Body of pancreas (tissue), 4 donors: ENCODE measurements at places on chromosomes 16 and 17. TPM values are rescaled to one million over a fixed set of nuclear protein-coding genes. Genes with fewer than 3 reads are reported as not detected.

CAPNS2 gene
- total RNA-seq: not detected

KRT27 gene
- not detected for total RNA-seq

KRT24 gene
- not detected for total RNA-seq

PPL gene
- 26.0 TPM for total RNA-seq

CDH8 gene
- total RNA-seq: not detected

TEKT1 gene
- total RNA-seq: not detected

IKZF3 gene
- 0.99 TPM for total RNA-seq

EXOC7 gene
- total RNA-seq: 73.2 TPM
